ENCODE measurements at places on chromosomes 16 and 17.

DNA sequence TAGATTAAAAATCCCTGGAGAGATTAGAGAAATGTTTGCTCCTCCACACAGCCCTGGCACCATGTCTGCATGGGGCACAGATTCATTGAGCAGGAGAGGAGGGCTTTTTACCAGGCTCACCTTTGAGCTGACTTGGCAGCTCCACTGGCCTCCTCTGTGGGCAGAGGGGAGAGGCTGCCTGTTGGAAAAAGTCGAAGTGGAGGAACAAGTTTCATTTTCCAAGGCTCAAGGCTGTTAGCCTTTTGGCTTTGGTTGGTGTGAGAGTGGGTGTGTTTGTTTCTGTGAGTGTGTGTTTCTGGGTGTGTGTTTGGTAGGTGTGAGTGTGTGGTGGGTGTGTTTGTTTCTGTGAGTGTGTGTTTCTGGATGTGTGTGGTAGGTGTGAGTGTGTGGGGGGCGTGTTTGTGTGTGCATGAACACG lies 5.6 kb downstream of the TMEM238L start:
- no peak for DNase-seq

GRCh38 chr16:54657058-54657708 lies 273.5 kb upstream of the IRX5 start:
- no peak for DNase-seq

DNA sequence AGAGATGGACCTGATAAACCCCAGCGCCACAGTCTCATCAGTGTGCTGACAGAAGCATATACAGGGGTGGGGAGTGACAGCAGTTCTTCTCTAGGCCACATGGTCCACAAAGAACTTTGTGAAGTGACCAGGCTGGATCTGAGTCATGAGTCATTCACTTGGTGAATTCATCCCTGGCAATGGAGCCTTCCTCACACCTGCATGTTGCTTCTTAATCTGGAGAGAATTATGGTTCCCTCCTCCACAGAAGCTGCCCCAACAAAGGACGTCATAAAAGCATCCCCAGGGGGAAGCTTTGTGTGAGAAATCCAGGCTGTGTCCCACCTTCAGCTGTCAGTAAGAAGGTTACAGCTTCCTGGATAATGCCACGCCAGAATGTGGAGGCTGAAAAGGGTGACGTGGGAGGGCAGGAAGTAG lies 215.6 kb upstream of the MAF start:
- DNase-seq: no peak

DNA sequence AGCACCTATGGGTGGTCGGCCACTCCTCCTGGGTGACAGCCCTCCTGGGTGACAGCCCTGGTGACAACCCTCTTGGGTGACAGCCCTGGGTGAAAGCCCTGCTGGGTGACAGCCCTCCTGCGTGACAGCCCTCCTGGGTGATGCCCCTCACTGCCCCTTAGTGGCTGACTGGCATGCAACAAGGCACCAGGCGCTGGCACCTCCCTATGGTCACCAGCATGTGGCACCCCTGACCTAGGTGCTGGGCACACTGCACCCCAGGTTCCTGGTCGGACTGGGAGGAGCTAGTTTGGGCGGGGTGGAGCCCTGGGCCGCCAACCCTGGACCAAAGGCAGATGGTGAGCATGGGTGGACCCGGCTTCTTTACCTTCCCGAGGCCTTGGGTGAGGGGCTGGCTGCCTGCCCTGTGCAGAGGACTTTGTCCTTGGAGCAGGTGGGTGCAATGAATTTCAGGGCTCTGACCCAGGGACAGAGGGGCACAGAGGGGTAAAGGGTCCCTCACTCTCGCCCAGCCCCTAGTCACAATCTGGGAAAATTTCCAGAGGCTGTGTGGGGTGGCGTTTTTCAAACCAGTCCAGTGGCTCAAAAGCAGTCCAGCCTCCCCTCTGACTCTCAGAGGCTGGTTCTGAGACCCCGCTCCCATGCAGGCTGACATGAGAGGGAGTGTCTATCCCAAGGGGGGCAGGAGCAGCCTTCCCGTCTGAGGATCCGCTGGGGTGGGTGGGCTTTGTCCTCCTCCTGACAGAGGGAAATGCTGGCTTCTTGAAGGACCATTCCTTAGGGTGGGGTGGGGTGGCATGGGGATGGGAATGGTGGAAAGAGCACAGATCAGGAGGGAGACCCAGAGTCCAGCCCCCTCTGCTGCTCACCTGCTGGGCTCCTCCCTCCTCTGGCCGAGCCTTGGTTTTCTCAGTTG lies 25.9 kb upstream of the TNFRSF13B start:
- peak; percentile 14 for DNase-seq

DNA sequence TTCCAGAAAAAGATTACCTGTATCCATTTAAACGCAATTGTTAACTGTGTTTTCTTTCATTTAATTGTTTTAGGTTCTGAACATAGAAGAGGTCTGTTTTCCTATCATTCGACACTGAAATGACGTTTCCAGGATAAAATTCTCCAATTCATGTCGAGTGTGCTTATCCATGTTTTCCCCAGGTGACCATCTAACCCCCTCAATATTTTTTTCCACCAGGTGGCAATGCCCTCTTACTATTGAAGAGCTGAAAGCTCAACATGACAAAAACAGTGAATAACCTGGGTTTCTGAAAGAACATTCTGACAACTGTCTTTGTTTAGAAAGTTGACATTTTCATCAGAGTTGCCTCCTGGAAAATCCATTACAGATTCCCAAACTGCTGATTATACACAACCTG lies 948.7 kb downstream of the KCNJ2 start:
- DNase-seq: no peak

GRCh38 chr16:12532871-12533610 lies 270.6 kb downstream of the CPPED1 start:
- no peak for DNase-seq

GRCh38 chr16:30947859-30948666 lies 805 bp upstream of the ORAI3 start:
- DNase-seq: peak; percentile 98

- no peak for DNase-seq
Measured at GRCh38 chr17:8467527-8467926, 31.8 kb downstream of the NDEL1 start.

DNA sequence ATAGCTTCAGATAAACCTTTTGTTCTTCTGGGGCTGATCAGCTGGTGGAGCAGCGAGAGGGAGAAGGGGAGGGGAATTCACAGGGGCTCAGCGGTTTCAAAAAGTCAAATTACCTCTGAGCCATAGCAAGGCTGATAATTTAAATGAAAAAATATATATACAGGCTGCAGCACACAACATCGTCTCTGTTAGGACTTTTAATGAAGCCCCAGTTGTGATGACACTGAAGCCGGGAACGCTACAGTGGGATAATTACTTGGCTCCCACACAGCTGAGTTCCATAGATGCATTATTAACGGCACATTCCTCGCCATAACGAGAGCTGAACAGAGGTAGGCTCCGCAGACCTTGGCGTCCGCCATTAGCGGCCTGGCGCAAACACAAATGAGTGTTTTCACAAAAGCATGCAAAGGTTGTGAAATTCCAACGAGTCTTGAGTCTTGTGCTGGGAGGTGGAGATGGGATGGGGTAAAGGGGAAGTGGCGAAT lies 216.0 kb downstream of the C16orf78 start:
- no peak for DNase-seq

- no peak for DNase-seq
Measured at GRCh38 chr16:57485916-57486857, at the start of gene DOK4. DOK4 (minus strand) TSS chr16:57486493; CDS start chr16:57479507, 6,986 bp downstream.

DNA sequence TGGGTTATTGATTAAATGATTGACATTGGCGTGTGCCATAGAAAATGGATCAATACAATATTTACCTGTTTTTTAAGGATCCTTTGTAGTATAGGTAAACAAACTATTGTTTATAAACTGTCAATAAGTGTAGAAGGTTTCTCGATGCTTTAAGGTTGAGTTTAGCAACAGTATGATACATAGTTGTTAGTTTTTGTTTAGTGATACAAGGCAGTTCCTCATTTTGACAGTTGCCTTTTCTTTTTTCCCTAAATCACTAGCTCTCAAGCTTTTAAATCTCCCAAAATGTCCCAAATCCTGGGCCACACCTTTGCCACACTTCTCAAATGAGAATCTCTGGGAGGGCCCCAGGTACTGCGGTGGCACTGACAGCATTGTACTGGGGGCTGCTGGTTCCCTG lies 57.3 kb downstream of the EPN2 start:
- DNase-seq: no peak

DNA sequence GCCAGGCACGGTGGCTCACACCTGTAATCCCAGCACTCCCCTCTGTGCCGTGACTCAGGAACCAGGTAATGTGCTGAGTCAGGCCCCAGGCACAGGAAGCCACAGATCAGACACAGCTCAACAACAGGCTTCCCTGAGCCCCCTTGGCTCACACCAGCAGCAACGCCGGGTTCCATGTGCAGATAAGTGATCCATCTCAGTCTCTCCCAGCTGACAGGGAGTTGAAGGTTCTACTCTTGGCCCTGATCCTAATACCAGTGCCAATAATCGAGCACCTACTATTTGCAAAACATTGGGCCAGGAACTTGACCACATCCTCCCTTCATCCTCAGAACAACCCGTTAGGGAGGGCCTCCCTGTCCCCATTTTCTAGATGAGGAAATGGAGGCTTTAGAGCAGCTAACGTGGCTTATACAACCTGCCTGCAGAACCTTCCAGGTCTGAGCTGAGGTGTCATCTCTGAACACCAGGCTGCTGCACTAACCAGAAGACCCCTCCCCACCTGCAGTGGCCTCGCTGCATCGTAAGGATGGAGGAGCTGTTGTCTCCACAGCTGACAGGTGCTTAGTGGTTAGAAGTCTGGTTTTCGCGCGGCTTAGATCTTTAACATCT lies 64.8 kb upstream of the AMZ2 start:
- no peak for DNase-seq

DNA sequence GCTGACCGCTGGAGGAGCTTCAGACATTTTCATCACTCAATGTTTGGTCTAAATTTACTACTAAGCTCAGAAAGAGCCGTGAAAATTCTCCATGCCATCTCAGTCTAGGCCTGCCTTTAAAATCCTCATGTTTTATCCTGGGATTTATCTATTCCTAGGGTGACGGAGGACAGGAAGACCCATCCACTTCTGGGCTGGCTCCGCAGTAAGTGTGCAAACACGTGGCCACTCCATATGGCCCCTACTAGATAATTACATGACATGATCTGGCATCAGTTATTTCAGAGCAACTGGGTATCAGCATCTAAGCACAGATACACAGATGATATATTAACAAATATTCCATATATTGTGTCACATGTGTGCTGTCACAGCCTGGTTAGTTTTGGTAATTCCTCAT lies 77.8 kb upstream of the HS3ST4 start:
- DNase-seq: no peak

GRCh38 chr16:11179574-11179973 lies 76.4 kb downstream of the SOCS1 start:
- no peak for DNase-seq

DNA sequence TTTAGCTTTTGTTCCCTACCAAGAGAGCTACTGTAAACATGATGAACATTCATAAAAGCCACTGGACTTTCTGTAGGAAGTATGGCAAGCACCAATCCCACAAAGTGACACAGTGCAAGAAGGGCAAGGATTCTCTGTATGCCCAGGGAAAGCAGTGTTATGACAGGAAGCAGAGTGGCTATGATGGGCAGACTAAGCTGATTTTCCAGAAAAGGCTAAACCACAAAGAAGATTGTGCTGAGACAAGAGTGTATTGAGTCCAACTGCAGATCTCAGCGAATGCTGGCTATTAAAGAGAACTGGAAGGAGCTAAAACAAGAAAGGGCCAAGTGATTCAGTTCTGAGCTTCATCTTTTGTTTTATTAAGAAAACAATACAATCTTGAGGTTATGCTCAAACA lies 60.5 kb upstream of the EFCAB3 start:
- DNase-seq: no peak

- no peak for DNase-seq
Measured at GRCh38 chr17:74417178-74418045, 14.5 kb upstream of the GPRC5C start.

- no peak for DNase-seq
Measured at GRCh38 chr16:86120201-86121192, 221.5 kb downstream of the IRF8 start.

DNA sequence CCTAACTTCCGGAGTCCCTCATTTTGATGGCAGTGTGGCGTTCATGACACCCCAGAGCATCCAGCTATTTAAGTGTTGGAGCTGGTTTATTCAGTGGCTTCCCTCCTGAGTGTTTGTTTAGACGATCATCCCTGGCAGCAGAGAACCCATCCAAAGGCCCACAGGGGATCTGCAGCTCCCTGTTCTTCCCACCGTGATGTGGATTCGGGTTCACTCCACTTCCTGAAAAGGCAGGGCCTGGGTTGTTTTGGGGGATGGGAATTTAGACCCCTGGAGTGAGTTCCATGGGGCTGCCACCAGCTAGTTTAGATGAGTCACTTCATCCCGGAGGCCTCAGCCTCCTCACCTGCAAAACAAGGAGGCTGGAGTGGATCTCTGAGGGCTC lies 2.3 kb downstream of the KSR1 start:
- DNase-seq: no peak

GRCh38 chr16:86363836-86364618 lies 146.3 kb upstream of the FOXF1 start:
- peak; percentile 18 for DNase-seq

DNA sequence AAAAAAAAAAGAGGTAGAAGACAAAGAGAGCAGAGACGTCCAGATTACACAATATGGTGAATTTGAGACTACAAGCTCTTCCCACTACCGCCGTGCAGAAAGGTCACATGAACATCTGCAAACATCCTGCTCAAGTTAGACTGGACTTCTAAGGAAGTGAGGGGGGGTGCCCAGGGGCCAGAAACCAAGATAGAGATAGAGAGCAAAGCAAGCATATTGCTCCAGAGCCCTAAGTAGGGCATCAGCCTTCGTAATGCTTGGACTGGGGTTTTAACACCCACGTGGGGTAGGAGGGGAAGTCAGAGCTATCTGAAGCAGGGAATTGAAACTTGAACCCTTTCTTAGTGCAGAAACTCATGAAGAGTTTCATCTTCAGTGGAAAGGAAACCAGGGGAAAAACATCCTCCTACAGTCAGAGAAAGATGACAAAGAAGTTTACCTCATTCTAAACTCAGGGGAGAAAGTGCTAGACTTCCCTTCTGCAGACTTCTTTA lies 8.7 kb downstream of the CLEC19A start:
- no peak for DNase-seq

- no peak for DNase-seq
Measured at GRCh38 chr17:146546-146945, 9.2 kb downstream of the SCGB1C2 start.

DNA sequence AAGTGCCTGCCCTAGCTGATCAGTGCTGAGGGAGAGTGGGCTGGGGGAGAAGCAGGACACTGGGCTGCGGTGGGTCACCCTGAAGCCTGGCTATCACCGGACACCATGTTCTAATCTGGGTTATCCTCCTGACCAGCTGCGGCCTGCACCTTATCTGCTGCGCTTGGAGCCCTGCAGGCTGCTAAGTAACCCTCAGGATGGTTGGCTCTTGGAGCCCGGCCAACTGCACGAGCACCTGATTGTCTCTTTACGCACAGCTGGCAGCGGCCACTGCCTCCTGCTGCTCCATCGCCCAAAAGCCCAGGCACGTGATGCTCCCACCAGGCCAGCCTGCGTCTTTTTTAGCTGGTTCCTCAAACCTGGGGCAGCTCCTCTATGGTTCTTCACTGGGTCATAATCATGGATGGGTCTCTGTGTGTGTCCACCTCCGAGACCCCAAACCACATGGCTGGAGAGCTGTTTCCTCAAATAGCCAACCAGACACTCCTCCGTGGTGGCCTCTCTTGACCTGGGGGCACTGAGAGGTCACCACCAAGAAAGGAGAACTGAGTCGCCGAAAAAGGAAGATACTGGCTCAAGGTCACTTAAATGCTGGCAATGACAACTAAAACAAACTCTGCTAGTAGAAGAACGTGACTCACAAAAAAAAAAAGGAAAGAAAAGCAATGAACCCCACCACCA lies 21.7 kb downstream of the SPHK1 start:
- peak; percentile 71 for DNase-seq

Data from DMS79 (cell line).